H1 (cell line): ENCODE measurements at places on chromosomes 3 and 15. TPM values are rescaled to one million over a fixed set of nuclear protein-coding genes. Genes with fewer than 3 reads are reported as not detected.

RYR3 gene
- total RNA-seq: 0.46 and 3.4 TPM in 2 replicates

CEMIP gene
- total RNA-seq: 0.60 and 1.8 TPM in 2 replicates

FAM227B gene
- total RNA-seq: 6.5 and 7.4 TPM in 2 replicates

MED12L gene
- total RNA-seq: 24.0 and 26.2 TPM in 2 replicates

PPP1R14D gene
- total RNA-seq: not detected in 2 replicates

LMAN1L gene
- total RNA-seq: not detected in 2 replicates

GPR27 gene
- 12.5 and 13.8 TPM in 2 replicates for total RNA-seq

PAK2 gene
- 60.5 and 62.8 TPM in 2 replicates for total RNA-seq

LOXL1 gene
- total RNA-seq: 8.1 and 9.3 TPM in 2 replicates

LACTB gene
- total RNA-seq: 14.9 and 15.6 TPM in 2 replicates
